ENCODE measurements at places on chromosomes 2 and 18. TPM values are rescaled to one million over a fixed set of nuclear protein-coding genes. Genes with fewer than 3 reads are reported as not detected.

The FOXD4L1 gene
- not detected for polyA plus RNA-seq

The CHRND gene
- polyA plus RNA-seq, result not detected

The SPP2 gene
- polyA plus RNA-seq, result not detected

The CYTIP gene
- polyA plus RNA-seq, result 144 TPM

The GAL3ST2 gene
- not detected for polyA plus RNA-seq

The CRYGD gene
- polyA plus RNA-seq, result not detected

The PRPF40A gene
- polyA plus RNA-seq, result 136 TPM

Data from CD8-positive, alpha-beta memory T cell (primary cell).